ENCODE measurements at places on chromosomes 6 and 20.

- DNase-seq: no peak
These were observed 47.1 kb downstream of the AKIRIN2 start for GRCh38 chr6:87654875-87655454.

DNA sequence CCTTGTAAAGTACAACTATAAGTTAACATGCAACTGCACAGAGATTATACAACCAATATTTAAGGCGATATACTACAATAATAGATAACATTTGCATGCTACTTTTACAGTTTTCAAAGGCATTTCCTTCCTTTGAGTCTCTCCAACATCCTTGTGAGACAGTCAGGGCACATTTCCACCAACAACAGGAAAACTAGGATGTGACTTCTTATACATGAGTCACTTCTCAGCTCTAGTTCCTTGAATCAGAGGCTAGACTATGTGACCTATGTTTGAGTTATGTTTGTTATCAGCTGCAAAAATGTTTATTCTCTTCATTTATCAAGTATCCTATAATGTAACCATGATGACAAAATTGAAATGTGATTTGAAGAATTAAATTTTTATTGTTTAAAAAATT, 51.7 kb upstream of the TFAP2D start:
- DNase-seq: no peak

DNA sequence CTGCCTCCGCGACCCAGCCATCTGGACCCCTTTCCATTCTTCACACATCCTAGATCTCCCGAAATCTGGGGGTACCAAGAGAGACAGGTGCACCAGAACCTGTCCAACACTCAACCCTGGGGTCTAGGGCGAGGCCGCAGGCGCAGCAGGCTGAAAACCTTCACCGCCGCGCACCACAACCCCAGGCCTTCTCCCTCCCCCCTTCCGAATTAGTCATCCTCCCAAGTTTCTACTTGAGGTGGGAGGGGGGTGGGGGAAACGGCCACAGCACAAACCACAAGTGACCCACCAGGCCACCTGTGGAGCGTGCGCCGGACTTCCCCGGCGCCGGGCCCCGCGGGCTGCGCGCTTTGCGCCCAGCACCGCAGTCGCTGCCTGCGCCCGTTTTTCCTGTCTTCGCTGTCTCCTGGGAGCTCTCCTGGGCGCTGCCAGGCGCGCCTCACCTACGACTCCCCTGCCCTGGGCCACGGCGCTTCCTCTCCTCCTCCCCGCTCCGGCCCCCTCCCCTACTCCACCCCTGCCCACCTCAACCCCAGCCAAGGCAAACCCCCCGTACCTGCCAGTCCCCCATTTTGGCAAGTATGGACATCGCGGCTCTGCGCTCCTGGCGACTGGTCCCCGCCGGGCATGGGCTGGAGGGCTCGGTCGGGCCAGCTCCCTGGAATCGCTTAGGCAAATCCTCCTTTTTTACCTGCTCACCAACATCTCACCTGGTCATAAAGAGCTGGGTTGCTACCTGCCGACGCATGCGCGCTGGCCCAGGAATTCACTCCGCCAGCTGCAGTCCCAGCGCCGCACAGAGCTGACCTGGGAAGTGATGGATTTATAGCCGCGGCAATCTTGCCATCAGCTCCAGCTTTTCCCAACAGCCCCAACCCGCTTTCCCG, 4.2 kb upstream of the TFAP2A start:
- DNase-seq: no peak

- no peak for DNase-seq
These were observed 341.6 kb downstream of the PRKN start for GRCh38 chr6:162385980-162386379.

- no peak for DNase-seq
These were observed 483.9 kb downstream of the CD83 start for GRCh38 chr6:14601490-14601889.

DNA sequence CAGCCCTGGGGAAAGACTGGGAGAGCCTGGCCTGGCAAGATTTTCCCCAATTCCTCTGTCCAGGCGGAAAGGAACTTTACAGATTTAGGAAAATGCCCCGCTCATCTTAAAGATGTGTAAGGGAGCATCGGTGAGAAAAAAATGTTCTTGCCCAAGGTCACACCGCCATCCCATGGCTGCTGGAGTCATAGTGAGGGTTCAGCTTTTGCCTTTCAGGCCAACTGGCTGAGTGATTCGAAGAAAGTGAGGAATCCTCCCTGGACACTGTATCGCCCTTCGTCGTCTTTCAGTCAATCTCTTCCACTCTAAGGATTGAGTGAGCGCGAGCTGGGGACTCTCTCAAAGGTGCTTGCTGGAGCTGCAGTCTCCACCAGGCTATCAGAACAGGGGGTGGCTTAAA, 1.4 kb downstream of the WFDC2 start:
- DNase-seq: no peak

DNA sequence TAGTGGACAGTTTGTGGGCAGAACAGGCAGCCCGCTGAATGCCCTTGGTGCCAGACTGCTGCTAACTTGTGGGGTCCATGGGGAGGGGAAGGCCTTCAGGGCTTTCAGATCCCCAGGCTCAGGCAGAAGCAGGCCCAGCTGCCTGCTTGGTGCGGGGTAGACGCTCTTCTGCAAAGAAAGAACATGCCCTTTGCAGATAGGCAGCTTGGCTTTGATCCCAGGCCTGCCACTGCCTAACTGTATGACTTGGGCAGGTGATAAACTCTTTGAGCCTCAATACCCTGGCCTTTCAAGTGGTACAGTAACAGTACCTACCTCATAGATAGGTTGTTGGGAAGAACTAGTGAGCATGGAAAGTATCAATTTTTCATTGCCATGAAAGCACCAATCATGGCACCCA, 28.4 kb downstream of the CHMP4B start:
- no peak for DNase-seq

DNA sequence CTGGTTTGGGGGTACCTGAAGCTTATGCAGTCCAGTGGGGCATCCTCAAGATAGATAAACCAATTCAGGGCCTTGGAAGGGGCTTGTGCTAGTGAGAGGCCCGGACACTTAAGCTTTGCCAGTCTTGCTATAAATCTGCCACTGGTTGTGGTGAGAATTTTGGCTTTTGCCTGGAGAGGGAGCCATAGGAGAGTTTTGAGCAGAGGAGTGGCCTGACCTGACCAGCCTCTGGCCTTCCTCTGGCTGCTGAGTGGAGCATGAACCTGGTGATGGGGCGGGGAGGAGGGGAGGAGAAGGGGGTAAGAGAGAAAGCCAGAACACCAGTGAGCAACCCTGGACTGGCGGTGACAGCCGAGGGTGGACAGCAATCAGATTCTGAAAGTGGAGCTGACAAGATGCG, 7.1 kb downstream of the TMEM74B start:
- no peak for DNase-seq

DNA sequence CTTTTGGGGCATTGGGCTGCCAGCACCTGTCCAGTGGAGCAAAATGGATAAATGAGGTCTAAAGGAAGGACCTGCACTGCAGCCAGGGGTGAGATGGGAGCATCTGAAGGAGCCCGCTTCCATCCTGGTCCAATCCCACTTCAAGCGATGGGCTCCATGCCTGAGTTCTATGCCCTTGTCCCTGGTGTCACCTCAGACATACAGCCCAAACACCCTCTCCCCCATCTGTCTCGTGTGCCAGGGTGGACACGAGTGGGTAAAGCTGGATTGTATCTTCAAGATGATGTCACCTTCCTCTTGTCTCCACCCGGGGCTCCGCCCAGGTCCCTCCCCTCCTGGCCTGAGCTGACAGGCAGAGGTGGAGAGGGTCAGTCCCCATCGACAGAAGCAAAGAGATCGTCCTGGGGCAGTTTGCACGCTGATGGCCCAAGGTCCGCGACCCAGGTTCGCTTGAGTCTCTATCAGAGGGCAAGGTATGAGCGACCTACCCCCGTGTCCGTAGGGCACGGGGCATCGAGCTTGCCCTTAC, 544 bp downstream of the SMIM29 start:
- DNase-seq: no peak

GRCh38 chr20:37438464-37439222, 82.4 kb upstream of the NNAT start:
- no peak for DNase-seq

- DNase-seq: no peak
These were observed 36.6 kb upstream of the HDDC2 start for GRCh38 chr6:125338381-125338780.

DNA sequence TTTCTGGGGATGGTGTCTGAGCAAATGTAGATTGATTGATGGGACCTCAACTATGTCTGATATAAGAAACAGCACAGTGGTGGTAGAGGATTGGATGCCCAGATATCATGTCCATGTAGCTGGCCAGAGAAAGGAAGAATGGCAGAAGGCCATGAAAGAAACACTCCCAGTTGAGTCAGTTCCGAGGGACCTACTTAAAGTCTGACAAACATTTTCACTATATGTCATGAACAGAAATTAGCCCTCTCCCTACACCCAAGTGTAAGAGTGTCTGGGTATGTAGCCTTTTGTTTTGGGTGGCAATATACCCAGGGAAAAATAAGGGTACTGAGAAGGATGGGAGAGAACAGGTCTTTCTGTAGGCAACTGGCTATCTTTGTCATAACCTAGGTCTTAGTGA, 434.2 kb downstream of the BCKDHB start:
- DNase-seq: no peak
